ENCODE measurements at places on chromosomes 5 and 9. TPM values are rescaled to one million over a fixed set of nuclear protein-coding genes. Genes with fewer than 3 reads are reported as not detected.

PHF19 gene
- total RNA-seq = 51.5 TPM

PCDHA3 gene
- not detected for total RNA-seq

POU5F2 gene
- total RNA-seq = not detected

DNA sequence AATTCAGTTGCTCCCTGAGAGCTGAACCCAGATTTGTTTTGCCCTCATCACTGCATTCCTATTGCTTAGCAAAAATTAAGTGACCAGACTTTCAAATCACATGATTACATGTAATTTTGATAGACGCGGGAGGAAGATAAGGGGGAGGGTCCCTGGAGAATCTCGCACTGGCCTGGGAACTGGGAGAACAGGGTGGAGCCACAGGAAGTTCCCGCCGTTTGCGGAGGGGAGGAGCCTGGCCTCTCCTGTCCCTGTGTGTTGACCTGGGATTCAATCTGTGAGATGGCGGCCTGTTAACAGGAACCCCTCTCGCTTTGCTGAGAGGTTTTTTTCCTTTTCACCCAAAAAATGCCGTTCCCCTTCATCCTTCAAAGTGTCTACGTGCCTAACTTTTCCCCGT, 142.9 kb upstream of the OR13F1 start:
- DNase-seq = no peak

GRCh38 chr9:108680946-108681345, 174.8 kb downstream of the ACTL7B start:
- DNase-seq = no peak

GRCh38 chr5:162485666-162486292, 418.2 kb downstream of the GABRG2 start:
- DNase-seq = no peak

- DNase-seq = no peak
Measured at GRCh38 chr9:83520292-83520691, 17.9 kb downstream of the FRMD3 start.

GRCh38 chr5:147786142-147786541, 3.6 kb upstream of the JAKMIP2 start:
- DNase-seq = no peak

DNA sequence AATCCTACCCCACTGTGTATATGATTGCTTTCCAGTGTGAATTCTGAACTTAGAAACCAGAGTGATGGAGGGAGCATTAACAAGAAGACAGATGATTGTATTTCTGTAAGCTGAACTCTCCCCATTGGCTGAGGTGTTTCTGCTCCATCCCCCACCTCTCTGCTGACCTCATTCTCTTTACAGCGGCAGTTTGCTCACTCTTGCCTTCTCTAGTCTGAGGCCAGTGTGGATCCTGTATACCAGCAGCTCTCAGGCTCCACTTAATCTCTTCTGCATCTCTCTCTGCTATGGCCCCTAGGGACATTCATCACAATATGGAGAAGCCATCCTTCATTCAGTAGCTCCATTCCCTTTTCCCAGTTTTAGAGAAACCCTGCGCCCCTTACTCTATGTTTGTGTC, 358.8 kb downstream of the MAN2A1 start:
- DNase-seq = no peak
